Urothelium cell line (cell line): ENCODE measurements at places on chromosomes 7 and 10.

DNA sequence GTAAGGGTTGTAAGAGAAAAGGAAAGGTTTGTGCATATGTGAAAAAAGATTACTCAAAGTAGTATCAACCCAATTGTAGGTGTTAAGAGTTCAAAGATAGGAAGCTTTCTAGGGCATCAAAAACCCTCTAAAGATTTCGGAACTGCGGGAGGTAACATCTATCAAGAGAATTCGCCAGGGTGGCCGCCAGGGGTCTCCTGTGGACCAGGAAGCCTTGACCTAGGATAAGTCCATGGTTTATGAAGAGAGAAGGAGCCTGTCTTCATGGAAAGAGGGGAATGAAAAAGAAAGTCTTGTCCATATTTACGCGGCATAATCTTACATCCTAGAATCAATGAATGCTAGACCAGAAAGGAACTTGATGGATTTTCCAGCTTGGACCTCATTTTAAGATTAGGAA is 140.7 kb upstream of the CALCR start:
- DNase-seq, result no peak

DNA sequence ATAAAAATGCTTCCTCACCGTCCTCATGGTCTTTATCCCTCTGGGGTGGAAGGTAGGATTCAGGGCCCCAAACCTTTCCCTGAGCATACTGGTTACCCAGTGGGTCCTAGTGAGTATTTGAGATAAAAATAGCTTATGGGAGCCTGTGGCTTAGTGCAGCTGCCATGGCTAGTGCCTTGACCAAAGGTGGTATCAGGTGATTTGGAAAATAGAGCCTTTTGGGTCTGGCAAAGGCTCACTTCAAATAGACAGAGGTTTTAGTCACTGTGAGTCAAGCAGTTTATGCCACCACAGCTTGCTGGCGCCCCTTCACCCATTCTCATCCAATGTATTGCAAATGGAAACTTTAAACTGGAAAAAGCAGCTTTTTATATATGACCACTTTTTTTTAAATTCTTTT is 30.4 kb downstream of the PLAU start:
- no peak for DNase-seq

DNA sequence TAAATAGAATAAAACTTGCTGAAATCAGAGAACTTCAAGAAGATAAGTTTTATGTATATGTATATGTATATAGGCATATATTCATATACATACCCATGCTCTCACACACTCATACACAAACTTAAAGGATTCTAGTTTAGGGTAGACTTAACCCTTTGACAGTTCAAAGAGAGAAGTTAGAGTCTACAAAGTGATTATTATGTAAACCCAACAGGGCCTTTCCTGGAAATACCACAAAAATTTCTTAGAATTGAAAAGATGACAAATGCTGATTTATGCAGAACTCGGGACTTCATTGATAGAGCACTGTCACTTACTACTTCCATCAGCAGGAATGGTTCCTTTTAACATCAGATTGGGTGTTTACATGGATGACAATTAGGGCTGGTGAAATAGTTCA is 763.5 kb downstream of the AUTS2 start:
- DNase-seq, result no peak

DNA sequence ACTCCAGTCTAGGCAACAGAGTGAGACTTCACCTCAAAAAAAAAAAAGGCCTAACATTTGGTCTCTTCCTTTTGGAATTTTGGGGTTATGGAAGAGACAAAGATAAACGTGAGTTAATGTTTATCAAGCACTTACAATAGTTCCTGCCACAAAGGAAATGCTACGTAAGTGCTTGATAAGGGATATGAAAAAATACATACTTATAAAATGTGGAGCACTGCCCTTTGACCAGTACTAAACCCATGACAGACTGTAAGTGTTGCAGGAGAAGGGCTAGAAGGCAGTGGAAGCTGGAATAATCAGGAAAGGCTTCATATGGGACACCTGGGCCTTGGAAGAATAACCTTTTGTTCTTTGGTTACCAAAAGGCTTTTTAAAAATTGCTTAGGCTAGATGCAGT is 25.5 kb downstream of the TMEM248 start:
- no peak for DNase-seq
